GM23248 (cell line): ENCODE measurements at places on chromosomes 2 and 18. TPM values are rescaled to one million over a fixed set of nuclear protein-coding genes. Genes with fewer than 3 reads are reported as not detected.

- peak; percentile 89 for DNase-seq
Measured at GRCh38 chr2:51995293-51995692, 963.4 kb upstream of the NRXN1 start.

DNA sequence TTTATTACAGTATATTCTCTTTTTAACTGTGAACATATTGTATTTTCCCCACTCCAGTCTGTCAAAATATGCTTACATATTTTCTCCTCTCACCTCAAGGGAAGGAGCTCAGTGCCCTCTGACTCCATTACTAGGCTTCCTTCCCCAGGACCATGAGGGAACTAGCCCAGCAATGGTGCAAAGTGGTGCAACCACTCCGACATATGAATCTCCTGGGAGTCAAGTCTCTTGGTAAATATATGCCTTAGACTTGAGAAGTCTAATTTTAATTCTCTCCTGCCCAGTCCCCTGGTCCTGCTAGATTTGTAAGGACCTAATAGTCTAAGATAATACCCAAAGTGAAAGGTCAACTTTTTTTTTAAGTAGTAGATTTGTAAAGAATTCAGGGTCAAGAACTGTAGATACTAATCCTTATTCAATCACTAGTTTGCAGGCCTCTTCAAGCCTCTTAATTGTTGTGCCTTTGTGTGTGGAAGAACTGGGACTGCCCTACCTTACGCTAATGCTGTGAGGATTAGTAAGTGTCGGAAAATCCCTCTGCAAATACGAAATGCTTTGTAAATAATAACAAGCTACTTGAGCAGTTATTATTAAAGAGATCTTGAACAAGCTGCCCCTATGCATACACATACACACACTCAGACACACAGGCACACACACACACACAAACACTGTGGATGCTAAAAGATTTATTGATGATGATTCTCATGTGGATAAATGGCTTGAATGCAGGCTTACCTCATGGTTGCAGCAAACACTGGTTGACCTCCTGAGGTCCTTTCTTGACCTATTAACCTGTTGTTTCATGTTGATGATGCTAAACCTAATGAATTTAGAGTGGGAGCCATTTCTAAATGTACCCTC lies 251.2 kb upstream of the PARD3B start:
- no peak for DNase-seq

DNA sequence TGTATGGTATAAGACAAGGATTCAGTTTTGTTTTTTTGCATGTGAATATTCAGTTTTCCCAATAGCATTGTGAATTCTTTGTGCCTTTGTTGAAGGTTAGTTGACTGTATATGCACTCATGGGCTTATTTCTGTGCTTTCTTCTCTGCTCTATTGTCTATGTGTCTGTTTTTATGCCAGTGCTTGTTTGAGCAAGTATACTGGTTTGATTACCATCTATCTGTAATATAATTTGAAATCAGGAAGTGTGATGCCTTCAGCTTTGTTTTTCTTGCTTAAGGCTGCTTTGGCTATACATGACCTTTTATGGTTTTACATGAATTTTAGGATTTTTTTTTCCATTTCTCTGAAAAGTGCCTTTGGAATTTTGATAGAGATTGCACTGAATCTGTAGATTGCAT lies 23.5 kb downstream of the COLEC11 start:
- no peak for DNase-seq

DNA sequence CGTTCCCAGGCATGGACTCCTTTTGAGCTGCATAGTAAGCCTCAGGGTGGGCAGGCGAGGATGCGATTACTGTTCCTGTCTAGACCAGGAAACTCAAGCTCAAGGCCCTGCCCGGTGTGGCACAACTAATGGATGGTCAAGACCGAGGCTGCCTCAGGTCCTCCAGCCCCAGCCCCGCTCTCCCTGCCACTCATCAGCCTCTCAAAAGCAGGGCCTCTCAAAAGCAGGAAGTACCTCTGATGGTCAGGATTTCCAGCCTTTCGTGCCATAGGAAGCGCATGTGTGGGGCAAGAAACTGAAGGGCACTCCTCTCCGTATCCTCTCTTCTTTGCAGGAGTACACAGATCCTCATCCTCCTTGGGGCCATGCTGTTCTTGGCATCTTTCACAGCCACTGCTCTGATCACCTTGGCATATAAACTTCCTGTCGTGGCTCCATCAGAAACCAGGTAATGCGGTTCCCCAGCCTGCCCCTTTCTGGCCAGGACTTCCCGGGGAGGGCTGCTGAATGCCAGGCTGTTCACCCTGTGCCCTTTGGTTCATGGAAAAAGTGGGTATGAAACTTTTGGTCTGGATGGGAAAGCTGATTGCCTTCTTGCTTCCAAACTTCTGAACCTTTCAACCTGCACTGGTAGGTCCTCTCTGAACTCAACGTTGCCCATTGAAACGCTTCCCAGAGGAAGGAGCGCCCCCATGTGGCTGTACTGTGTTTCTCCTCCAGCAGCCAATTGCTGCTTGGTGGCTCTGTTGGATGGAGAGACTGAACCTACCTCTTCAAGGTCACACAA lies 82.8 kb upstream of the SEC11C start:
- peak; percentile 77 for DNase-seq

- DNase-seq: peak; percentile 60
Measured at GRCh38 chr18:6355789-6356589, 58.7 kb downstream of the L3MBTL4 start.

DNA sequence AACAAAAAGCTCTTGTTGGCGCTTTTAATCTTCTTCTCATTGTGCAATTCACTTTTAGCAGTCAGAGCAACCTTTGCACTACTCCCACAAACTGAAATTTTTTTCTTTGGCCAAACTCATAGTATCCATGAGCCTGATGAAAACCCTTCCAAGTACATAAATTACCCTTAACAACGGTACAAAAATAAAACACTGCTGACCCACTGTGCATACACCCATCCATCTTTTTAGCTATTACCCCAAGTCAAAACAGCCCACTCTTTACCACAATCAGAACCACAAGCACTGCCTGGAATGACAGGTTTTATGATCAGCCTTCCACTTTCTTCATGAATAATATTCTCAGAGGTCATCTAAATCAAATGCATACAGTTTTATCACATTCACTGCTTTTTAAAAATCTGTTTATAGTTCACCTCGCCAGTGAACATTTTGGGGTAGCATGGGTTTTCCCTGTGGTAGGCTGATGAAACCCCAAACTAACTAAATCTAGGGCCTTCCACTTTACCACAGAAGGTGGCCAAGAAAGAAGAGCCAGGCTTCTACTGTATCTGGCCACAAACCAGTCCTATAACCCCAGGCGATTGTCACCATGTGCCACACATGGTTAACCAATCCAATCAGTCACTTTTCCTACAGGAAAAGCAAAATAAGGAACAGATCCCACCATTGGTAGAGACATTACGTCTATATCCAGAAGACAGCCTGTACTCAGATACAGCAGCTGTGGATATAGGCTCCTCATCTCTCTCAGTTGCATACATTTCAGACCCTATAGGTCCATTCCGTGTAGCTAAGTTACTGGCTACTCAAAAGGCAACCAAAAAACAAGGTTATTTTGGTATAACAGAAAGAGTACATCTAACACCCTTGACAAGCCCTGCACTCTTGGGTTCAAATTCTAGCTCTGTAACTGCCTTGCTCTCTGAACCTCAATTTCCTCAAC lies 171.3 kb downstream of the THADA start:
- DNase-seq: no peak

- DNase-seq: no peak
Measured at GRCh38 chr18:11163665-11164064, 14.3 kb upstream of the PIEZO2 start.

DNA sequence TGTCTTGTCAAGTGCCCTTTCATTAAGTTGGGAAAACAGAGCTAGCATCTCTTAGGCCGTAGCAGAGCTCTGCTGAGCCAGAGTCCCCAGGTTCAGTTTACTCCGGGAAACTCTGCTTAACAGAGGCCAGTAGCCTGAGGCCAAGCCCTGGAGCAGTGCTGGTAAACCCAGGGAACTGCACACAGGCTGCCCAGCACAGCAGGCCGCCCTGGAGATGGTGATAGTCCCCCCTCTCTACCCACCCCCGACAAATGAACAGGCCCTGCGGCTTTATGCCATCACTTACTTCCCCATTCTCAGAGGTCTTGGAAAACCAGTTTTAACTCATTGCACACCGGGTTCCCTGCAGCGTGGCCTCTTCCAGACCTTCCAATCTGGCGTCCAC lies 3.5 kb downstream of the CNNM4 start:
- DNase-seq: peak; percentile 43

GRCh38 chr2:236107942-236108625 lies 60.1 kb downstream of the GBX2 start:
- no peak for DNase-seq

DNA sequence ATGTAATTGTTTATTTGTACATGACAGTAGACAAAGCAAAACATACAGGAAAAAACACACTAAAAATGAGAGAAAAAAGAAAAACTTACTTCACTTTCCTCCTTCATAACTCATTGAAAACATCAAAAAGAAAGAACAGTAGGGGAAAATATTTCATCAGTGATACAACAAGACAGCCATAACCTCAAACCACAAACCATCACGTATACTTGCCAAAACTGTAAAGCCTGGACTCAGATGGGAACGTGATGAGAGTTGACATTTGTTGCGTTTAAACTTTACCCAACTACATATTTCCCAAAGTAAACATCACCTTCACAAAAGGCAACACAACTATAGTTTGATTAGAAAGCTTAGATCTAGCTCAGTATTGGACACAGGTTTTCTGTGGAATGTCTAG lies 278.2 kb upstream of the COL3A1 start:
- peak; percentile 54 for DNase-seq

GRCh38 chr2:227822416-227823003 lies 8.9 kb downstream of the CCL20 start:
- DNase-seq: no peak

- DNase-seq: no peak
Measured at GRCh38 chr2:143150287-143150686, 21.1 kb downstream of the ARHGAP15 start.

DNA sequence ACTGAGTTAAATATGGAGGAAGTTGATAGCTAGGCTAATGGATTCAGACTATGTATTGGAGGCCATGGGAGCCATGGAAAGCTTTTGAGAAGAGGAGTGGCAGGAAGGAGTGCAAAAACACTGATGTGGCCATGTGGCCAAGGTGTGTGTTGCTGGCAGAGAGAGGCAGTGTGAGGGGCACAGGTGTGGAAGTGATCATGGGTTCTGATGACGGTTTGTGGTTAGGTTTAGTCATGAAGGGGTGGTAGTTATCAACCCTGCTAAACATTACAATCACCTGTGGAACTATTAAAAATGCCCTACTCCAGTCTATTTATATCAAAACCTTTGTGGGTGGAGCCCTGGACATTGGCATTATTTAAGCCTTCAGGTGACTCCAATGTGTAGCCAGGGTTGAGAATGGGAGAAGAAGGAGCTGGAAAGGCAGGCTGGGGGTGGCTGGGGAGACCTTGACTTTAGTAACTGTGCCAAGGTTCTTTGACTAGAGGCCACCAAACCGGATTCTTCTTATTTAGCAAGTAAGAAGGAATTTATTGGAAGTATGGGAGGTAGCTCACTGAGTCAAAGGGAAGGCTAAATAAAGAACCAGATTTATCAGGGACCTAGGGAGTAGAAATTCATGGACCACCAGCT lies 13.5 kb downstream of the GPR39 start:
- no peak for DNase-seq

Gene GPR35
- total RNA-seq: 0.25 TPM in 1 of 2 replicates, not detected in the other

Gene UGT1A3
- not detected in 2 replicates for total RNA-seq

Gene HOXD3
- 3.2 and 5.2 TPM in 2 replicates for total RNA-seq

Gene GPR39
- 2.6 and 3.8 TPM in 2 replicates for total RNA-seq

Gene MRPS5
- 26.1 and 34.3 TPM in 2 replicates for total RNA-seq

Gene CTAGE1
- 0.11 TPM in 1 of 2 replicates, not detected in the other for total RNA-seq

Gene NTSR2
- total RNA-seq: not detected in 2 replicates

Gene CCBE1
- total RNA-seq: 11.4 and 16.6 TPM in 2 replicates
